ENCODE measurements at places on chromosomes 4 and X. TPM values are rescaled to one million over a fixed set of nuclear protein-coding genes. Genes with fewer than 3 reads are reported as not detected.

Gene LEF1
- total RNA-seq: 0.28 TPM

Gene VEGFC
- total RNA-seq: 31.5 TPM

Gene DGAT2L6
- total RNA-seq: not detected

Gene WDR17
- 2.7 TPM for total RNA-seq

Gene BRS3
- total RNA-seq: not detected

Gene CDS1
- total RNA-seq: 0.05 TPM

Gene ANOS1
- total RNA-seq: 29.6 TPM

Gene TMSB15A
- total RNA-seq: 2.4 TPM

Gene TMPRSS11D
- not detected for total RNA-seq

Gene JCHAIN
- total RNA-seq: not detected

Gene CCDC120
- 0.65 TPM for total RNA-seq

Gene MGARP
- 46.9 TPM for total RNA-seq

Gene BMX
- total RNA-seq: 0.30 TPM

Gene PFKFB1
- total RNA-seq: not detected

Gene SLC26A1
- total RNA-seq: 0.09 TPM

Gene FOXP3
- total RNA-seq: not detected

Gene SPANXN4
- total RNA-seq: not detected

Gene STBD1
- total RNA-seq: 9.3 TPM

Gene MGAT4D
- total RNA-seq: not detected

Gene ARHGAP6
- total RNA-seq: 0.30 TPM

Gene LRIT3
- total RNA-seq: under 0.01 TPM

Gene PNMA5
- not detected for total RNA-seq

Gene TRIM61
- 3.0 TPM for total RNA-seq

Data from smooth muscle cell of the umbilical artery (primary cell).